ENCODE measurements at places on chromosomes 2 and 18.

DNA sequence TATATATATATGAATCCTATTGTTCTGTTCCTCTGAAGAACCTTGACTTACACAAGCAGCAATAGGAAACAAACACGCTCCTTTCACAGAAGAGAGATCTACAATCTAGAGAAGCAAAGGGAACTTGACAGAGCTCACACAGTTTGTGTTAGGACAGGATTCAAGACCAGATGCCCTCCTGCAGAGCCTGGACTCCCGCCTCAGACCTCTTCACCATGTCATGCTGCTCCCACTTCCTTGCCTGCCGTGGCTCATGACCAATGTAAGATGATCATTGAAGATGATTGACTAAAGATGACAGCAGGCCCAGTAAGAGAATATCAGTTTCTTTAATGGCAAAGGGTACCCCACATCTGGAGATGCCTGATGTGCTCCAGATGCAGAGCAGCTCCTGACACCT lies 111.2 kb upstream of the AGAP1 start:
- DNase-seq = no peak

DNA sequence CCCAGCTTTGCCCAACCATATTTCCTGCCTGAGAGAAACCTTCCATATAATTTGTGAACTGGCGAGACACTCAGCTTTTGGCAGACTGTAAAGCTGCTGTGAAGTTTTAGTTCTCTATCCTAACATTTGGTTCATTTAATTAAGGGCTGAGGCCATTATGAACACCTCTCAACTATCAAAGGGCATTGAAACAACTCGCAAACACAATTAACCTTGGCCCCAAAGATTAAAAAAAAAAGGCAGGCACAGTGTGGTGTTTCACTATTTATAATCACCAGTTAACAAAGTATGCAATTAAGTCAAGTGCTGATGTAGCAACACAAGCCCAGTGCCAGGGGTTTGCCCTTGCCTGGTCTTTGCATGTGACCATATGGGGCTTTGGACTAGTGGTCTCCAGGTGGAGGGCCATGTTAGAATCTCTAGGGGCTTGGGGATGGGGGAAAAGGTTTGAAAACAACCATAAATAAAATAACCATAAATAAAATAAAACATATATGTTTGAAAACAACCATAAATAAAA lies 297.6 kb upstream of the SKOR2 start:
- no peak for DNase-seq

DNA sequence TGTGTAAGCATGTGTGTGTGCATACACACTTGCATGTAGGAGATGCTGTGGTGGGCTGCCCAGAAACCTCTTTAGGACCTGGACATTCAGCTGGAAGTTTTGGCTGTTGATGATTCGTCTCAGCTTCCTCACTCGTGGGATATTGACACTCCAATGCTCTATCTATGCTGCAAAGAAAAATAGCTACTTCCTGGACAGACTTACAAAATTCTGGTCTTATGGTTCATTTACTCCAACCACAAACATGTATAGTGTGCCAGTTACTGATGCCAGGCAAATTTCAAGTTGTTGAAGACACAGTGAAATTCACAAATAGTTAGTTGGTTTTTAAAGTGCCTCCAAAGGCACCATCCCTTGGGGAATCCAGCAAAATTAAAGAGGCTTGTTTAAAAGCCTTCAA lies 882.6 kb downstream of the CPS1 start:
- DNase-seq = no peak

GRCh38 chr18:79169958-79170555 lies 100.9 kb downstream of the ATP9B start:
- DNase-seq = no peak

DNA sequence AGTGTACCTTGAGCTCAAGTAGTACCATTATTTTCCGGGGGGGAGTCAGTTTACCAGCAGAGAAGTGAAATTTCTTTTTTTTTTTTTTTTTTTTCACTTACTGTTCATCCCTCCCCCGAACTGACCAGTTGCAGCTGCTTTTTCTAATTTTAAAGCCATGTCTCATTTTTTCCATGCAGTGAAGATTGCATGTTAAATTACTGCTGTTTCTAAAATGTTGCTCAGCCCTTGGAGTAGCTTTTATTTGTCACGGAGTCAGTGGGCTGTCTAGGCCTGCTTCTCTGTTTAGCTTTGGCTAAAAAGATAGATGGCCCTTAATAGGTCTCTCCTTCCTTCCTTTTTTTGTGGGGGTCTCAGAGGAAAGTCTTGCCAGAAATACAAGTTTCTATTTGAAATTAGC lies 70.2 kb downstream of the NGEF start:
- no peak for DNase-seq

GRCh38 chr18:57004366-57005121 lies 142.3 kb upstream of the BOD1L2 start:
- no peak for DNase-seq
